ENCODE measurements at places on chromosomes 2 and 18.

- no peak for DNase-seq
Observed at GRCh38 chr18:45320724-45321123, 294.6 kb upstream of the SLC14A2 start.

DNA sequence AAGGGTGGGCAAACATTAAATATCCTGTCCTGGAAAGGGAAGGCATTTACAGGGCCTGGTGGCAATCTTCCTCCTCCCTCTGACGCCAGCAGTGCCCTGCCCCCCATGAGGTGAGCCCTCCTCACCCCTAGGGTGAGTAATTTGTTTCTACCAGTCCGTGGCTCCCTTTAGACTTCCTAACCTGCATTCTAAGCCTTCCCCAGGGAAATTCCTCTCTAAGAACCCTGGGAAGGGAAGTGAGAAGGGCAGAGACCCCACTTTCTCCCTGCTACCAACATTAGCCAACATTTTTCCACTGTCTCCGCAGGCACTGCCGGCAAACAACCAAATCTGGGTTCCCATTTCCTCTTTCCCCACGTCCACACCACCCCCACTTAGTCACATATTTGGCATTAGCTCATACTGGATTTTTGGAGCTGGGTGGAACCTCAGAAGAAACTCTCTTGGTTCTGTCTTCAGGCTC is 69.3 kb downstream of the NRP2 start:
- DNase-seq, result no peak

GRCh38 chr2:128600581-128601297 is 282.1 kb upstream of the HS6ST1 start:
- DNase-seq, result no peak

DNA sequence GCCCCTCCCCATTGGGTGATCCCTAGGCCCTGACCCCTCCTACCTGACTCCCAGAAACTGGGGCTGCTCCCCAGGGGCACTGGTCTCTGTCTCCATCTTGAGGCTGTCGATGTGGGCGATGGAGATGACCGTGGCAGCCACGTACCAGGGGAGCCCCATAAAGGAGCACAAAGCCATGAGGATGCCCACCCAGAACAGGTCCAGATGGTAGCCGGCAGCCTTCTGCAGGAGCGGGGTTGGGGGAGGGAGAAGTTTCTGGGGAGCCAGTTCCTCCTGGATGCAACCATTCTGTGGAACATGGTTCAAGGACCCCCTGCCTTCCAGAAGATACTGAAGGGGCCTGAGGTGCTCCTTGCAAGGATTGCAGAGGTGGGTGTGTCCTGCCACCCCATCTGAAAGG is 34.0 kb downstream of the MTHFD2 start:
- no peak for DNase-seq

GRCh38 chr2:134823832-134824231 is 14.6 kb upstream of the ACMSD start:
- no peak for DNase-seq

DNA sequence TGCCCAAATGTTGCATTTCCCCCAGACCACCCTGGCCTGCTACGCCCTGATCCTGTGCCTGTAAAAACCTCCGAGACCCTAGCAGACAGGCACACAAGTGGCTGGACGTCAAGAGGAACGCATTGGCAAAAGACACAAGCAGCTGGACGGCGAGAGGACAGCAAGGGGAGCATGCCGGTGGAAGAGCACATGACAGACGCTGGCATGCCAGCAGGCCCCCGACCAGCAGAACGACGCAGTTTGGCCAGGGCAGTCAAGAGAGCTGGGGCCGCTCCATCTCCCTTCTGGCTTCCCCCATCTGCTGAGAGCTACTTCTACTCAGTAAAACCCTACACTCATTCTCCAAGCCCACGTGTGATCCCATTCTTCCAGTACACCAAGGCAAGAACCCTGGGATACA is 42.1 kb downstream of the SAP130 start:
- no peak for DNase-seq

DNA sequence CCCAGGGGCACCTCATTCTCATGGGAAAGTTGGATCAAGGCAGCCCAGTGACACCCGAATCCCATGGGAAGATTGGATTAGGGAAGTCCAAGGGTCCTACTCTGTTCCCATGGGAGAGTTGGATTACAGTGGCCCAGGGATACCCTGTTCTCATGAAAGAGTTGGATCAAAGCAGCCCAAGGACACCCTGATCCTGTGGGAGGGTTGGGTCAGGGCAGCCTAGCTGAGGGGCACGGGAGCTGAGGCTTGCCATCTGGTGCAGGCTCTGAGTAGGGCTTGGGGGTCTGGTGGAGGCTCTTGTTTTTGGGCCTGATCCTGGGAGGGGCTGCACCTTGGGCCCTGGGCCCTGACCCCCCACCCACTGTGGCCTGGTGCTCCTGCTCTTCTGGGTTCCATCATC is 87.1 kb downstream of the ACKR3 start:
- no peak for DNase-seq

GRCh38 chr2:232623768-232624765 is 9.3 kb upstream of the EFHD1 start:
- DNase-seq, result no peak

GRCh38 chr2:54504866-54505265 is 48.7 kb downstream of the SPTBN1 start:
- DNase-seq, result no peak

- no peak for DNase-seq
Observed at GRCh38 chr18:31686572-31686971, 2.2 kb upstream of the B4GALT6 start.

GRCh38 chr18:24043403-24043802 is 28.8 kb downstream of the TTC39C start:
- DNase-seq, result no peak

GRCh38 chr2:44433895-44434294 is 72.1 kb downstream of the CAMKMT start:
- DNase-seq, result no peak

GRCh38 chr2:25230198-25230947 is 62.0 kb upstream of the POMC start:
- no peak for DNase-seq

GRCh38 chr2:222298311-222299150 is at the start of gene PAX3:
TSS of gene PAX3 (minus strand) at chr2:222298998. CDS start at chr2:222298615, 383 bp downstream.
- DNase-seq, result no peak

GRCh38 chr2:172011812-172012575 is 12.2 kb downstream of the METAP1D start:
- DNase-seq, result peak; percentile 28

DNA sequence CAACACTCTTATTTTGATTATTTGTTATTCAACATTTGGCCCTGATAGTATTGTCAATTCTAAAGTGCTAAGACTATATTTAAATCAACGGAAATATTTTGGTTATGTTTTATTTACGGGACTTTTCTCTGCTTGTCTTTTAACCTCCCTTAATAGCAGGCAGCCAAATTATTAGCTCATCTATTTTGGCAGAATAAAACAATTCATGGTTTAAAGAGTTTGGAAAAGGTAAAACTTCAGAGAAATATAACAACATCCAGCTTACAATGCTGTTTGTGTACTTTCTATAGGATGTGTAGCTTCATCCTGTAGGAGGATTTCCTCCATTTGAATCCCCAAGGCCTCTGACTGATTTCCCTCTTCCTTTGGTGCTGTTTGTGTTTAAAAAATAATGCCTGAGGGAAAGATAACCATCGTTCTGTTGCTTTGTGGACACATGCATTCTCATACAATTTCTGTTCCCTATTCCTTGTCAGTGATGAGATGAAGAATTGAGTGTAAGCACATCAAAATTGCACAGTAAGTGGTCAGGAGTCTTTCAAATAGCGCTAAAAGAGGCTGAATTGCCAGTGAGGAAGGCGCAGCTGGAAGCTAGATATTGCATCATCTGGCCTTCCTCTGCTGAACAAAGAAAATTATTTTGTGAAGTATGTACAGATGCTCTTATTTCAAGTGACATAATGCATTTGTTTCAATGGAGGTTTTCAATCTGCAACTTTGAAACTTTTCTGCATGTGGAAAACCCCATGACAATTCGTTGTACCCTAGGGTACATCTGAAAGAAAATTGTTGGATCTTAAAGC is 80.3 kb downstream of the CD28 start:
- DNase-seq, result no peak

GRCh38 chr2:125167152-125167551 is 1142.1 kb downstream of the CNTNAP5 start:
- DNase-seq, result peak; percentile 15

DNA sequence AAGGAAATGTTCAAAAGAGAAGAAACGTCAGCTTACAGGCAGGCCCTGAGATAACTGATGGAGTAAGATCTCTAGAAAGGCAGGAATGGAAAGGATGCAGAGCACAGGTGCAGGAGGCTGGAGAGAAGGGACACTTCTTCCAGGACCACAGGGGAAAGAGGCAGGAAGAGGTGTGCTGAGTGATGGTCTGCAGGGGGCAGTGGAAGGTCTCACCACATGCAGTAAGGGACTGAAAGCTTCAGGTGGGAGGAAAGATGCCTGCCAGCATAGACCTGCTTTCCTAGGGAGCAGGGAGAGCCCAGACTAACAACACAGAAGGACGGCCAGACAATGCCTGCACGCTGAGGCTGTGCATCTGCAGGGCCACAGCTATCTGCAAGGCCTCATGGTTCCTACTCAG is 156.8 kb downstream of the L3MBTL4 start:
- no peak for DNase-seq

DNA sequence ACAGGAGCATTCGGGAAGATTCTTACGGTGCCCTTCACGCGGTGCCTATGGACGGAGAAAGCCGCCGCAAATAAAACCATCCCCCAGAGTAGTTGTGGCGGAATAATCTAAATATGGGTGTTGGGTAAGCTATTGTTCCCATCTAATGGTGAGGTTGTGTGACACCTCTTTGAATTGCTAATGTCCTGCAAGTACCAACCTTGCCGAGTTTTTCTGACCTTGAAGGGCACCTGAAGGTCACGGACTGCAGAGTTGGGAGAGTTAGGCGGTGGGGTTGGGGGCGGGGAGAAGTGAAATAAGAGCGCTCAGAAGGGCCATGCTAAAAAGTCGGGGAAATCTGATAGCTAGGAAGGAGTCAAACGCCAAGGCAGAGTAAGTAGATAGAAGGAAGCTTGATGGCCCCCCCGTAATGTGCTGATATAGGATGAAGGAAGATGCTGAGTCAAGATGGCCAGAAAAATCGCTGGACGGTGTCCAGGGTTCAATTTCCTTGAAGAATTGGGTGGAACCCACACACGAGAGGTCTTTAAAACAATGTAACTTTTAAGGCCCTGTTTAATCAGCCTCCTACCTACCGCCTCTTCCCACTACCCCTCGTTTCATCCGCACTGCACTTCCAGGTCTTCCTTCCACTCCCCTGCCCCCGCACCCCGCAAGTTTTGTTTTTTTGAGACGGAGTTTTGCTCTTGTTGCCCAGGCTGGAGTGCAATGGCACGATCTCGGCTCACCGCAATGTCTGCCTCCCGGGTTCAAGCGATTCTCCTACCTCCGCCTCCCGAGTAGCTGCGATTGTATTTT is 600 bp downstream of the KATNAL2 start:
- DNase-seq, result peak; percentile 52

DNA sequence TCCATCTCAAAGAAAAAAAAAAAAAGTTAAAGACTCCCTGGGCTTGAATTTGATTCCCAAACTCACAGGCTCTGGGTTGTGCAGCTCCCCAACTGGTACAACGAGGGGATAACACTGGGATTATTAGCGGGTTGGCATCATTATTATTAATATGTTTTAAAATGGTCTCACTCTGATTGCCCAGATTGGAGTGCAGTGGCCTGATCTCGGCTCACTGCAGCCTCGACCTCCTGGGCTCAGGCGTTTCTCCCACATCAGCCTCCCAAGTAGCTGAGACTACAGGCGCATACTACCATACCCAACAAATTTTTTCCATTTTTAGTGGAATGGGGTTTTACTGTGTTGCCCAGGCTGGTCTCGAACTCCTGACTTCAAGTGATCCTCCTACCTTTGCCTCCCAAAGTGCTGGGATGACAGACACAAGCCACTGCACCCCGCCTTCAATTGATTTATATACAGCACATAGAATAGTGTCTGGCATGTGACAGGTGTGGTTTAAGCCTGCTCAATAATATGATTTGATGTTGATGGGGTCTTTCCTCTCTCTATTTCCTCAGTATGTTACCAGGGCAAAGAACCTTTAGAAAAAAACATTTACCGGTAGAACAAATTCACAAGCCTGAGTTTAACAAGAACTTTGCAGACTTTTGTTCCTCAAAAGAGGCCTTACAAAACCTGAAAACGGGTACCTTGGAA is 12.2 kb downstream of the MYCN start:
- no peak for DNase-seq

DNA sequence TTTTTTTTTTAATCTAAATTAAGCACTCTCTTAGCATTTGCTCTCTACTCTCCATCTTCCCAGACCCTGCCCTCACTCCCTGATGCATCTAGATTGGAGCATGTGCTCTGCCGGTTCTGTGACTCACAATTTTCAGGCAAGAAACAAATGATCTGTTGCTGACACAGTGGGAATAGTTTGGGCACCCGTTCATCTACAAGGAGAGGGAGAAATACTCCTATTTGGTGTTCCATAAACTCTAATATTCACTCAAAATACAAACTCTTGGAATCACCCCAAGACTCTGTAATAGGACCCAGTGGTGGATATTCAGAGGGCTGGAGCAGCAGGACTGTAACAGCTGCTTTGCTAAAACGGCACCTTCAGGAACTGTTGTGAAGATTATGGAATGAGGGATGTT is 37.1 kb upstream of the LINC00305 start:
- DNase-seq, result no peak

- DNase-seq, result peak; percentile 64
Observed at GRCh38 chr2:120253021-120253882, 600 bp downstream of the RALB start.

DNA sequence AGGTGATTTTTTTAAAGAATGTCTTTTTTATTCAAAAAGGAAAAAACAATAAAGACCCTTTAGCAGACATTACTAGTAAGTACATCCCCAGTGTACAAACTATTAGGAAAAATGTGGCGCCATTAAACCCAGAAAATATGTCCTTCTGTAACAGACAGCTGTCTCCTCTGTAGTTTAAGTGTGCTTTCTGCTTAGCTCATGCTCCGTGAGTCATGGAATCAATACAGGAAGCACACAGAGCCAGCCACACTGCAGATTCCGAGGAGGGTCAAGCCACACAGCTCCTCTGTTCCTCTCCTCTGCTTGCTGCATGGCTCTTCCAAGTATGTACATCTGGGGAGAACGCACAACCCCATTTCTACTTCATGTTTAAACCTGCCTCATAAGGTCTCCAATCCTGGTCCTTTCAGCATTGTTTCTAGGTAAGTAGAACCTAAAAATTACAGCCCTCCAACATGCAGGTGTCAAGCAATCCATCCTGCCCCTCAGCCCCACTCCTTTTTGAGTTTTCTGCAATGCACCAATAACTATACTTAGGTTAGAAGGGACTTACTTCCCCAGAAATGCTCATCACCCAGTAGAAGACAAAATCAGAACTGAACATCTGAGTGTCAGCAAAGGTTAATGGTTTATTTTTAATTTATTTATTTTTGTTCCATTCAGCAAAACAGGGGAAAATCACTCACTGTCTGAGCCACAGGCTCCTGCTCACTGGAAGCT is 37.5 kb downstream of the ACVR1 start:
- DNase-seq, result no peak

- DNase-seq, result no peak
Observed at GRCh38 chr2:156864325-156864724, 393.2 kb upstream of the GALNT5 start.

GRCh38 chr2:70870790-70871189 is 35.2 kb upstream of the CD207 start:
- DNase-seq, result no peak

Measured in GM12865 (cell line).